Chondrocyte (in vitro differentiated cells): ENCODE measurements at places on chromosomes 13 and 19. TPM values are rescaled to one million over a fixed set of nuclear protein-coding genes. Genes with fewer than 3 reads are reported as not detected.

- H3K4me1 ChIP-seq = peaks cover 7% of the 10 kb centered on the region
- H3K27ac ChIP-seq = no peak overlapping the region
- H3K4me3 ChIP-seq = no peak overlapping the region
Observed at GRCh38 chr19:6215701-6216235, 64.0 kb downstream of the MLLT1 start.

GRCh38 chr19:6188811-6189210 is 53.3 kb downstream of the ACSBG2 start:
- H3K4me1 ChIP-seq = no peaks in the 10 kb centered on the region
- H3K4me3 ChIP-seq = no peak overlapping the region
- H3K36me3 ChIP-seq = peaks cover 6% of the 10 kb centered on the region
- H3K27ac ChIP-seq = no peak overlapping the region
- DNase-seq = no peak

DNA sequence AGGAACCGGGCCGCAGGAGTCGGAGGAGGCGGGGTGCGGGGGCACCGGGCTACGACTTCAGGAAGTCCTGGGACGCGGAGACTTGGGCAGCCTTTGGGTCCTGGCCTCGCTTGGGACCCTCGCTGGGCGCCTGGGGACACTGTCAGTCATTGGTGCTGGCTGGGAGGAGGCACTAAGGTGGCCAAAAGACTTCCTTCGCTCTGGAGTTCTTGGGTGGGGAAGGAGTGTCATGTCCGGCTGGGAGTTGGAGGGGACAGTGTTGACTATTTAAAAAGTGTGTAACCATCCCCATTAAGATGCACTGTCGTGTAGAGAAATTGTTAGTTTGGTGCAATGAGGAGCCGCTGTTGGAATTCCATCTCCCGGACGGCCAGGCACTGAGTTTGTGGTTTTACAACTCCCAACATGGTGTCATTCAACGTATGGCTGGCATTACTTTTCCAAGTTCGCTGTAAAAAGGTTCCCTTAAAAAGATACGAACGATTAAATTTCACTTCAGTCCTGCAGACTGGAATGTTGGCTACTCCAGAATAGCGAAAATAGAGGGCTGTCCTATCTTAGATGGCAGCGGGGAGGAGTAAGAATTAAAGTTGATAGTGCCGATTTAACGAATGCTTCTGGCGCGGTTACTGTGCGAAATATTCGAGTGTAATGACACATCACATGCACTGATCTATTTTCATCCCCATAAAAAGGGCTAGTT is 776 bp downstream of the DNAJC3 start:
- peaks cover 6% of the 10 kb centered on the region for H3K36me3 ChIP-seq
- peak overlapping the region; percentile 95 for H3K4me3 ChIP-seq
- peaks cover 57% of the 10 kb centered on the region for H3K4me1 ChIP-seq
- H3K27me3 ChIP-seq = no peaks in the 10 kb centered on the region
- DNase-seq = peak; percentile 94

GRCh38 chr19:55676889-55677505 is 2.0 kb downstream of the EPN1 start:
- no peaks in the 10 kb centered on the region for H3K27me3 ChIP-seq
- DNase-seq = no peak
- peaks cover 41% of the 10 kb centered on the region for H3K4me1 ChIP-seq
- H3K4me3 ChIP-seq = peak overlapping the region; percentile 98
- H3K36me3 ChIP-seq = peaks cover 14% of the 10 kb centered on the region
- H3K27ac ChIP-seq = peak overlapping the region; percentile 65

DNA sequence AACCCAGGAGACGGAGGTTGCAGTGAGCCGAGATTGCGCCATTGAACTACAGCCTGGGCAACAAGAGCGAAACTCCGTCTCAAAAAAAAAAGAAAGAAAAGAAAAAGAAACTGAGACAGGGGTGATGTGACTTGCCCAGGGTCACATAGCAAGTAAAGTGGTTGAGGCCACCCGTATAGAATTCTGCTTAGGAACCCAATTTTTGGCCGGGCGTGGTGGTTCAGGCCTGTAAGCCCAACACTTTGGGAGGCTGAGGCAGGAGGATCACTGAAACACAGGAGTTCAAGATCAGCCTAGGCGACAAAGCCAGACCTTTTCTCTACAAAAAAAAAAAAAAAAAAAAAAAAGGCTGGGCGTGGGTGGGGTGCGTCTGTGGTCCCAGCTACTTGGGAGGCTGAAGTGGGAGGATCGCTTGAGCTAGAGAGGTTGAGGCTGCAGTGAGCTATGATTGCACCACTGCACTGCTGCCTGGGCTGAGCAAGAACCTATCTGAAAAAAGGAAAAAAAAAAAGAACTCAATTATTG is 1.3 kb downstream of the SNRPA start:
- H3K27me3 ChIP-seq = no peaks in the 10 kb centered on the region
- peaks cover 53% of the 10 kb centered on the region for H3K4me1 ChIP-seq

DNA sequence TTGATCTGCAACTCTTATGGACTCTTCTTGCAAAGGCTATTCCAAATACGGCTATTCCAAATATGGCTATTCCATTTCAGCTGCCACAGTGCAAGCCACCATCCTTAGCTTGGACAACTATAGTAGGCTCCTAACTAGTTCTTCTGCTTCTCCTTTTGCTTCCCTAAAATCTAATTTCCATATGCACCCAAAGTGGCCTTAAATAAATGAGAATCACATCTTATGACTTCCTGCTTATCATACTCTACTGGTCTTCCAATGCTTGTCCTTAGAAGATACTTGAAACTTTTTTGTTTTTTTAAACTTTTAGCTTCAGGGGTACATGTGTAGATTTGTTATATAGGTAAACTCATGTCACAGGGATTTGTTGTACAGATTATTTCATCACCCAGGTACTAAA is 4.9 kb downstream of the UCHL3 start:
- no peak for DNase-seq
- no peak overlapping the region for H3K4me3 ChIP-seq
- peaks cover 21% of the 10 kb centered on the region for H3K4me1 ChIP-seq
- no peak overlapping the region for H3K27ac ChIP-seq
- peaks cover 12% of the 10 kb centered on the region for H3K36me3 ChIP-seq

DNA sequence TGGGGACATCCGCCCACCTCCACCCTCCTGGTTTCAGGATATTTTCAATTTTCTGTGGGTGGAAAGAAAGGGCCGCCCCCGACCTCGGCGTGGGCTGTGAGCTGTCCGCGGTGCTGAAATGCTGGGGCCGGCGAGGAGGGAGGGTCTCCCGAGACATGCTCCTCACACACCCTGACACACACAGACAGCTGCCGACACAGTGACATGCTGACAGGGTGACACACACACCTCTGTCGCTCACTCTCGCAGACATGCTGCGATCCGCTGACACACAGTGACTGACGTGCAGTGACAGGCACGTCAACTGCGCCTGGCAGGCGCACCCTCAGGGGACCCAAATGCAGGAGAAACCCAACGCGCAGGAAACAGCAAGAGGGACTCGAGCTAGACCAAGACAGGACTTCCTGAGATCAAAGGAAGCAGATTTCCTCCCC is 25.1 kb upstream of the MEIS3 start:
- H3K36me3 ChIP-seq = peaks cover 6% of the 10 kb centered on the region
- no peak for DNase-seq
- peaks cover 70% of the 10 kb centered on the region for H3K27me3 ChIP-seq
- peaks cover 16% of the 10 kb centered on the region for H3K4me1 ChIP-seq
- no peak overlapping the region for H3K4me3 ChIP-seq
- no peak overlapping the region for H3K27ac ChIP-seq

- no peak for DNase-seq
- H3K27me3 ChIP-seq = peaks cover 6% of the 10 kb centered on the region
- no peak overlapping the region for H3K4me3 ChIP-seq
- peaks cover 4% of the 10 kb centered on the region for H3K36me3 ChIP-seq
Observed at GRCh38 chr13:51015973-51016372, 95.1 kb downstream of the C13orf42 start.

GRCh38 chr19:46785054-46785979 is 3.1 kb downstream of the SLC1A5 start:
- DNase-seq = no peak
- H3K27me3 ChIP-seq = no peaks in the 10 kb centered on the region
- H3K4me3 ChIP-seq = peak overlapping the region; percentile 99
- peaks cover 38% of the 10 kb centered on the region for H3K4me1 ChIP-seq
- H3K36me3 ChIP-seq = peaks cover 32% of the 10 kb centered on the region

- no peak overlapping the region for H3K27ac ChIP-seq
- peaks cover 7% of the 10 kb centered on the region for H3K36me3 ChIP-seq
- DNase-seq = no peak
- peaks cover 35% of the 10 kb centered on the region for H3K4me1 ChIP-seq
- H3K4me3 ChIP-seq = no peak overlapping the region
Observed at GRCh38 chr19:873084-873483, 13.6 kb downstream of the CFD start.

- H3K27ac ChIP-seq = no peak overlapping the region
- no peak overlapping the region for H3K4me3 ChIP-seq
- H3K36me3 ChIP-seq = peaks cover 5% of the 10 kb centered on the region
Observed at GRCh38 chr13:41633776-41634175, 176.4 kb downstream of the RGCC start.

DNA sequence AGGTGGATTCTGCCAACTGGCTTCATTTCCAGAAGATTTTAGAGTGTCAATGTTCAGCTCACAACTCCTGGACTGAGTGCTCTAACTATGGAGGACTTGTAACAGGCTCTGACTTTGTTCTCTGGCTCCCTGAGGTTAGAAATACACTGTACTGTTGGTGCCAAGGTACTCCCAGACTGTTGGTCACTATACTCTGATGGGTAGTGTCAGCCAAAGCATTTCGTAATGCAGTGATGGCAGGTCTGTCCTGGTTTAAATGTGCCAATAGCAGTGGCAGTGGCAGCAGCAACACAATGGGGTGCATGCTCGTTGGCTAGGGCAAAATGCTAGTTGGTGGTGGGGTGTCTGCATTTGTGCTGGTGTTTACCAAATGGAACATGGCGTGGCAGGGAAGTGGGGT is 472.2 kb downstream of the TDRD3 start:
- no peaks in the 10 kb centered on the region for H3K36me3 ChIP-seq
- H3K27me3 ChIP-seq = no peaks in the 10 kb centered on the region
- no peak overlapping the region for H3K4me3 ChIP-seq
- H3K27ac ChIP-seq = no peak overlapping the region

DNA sequence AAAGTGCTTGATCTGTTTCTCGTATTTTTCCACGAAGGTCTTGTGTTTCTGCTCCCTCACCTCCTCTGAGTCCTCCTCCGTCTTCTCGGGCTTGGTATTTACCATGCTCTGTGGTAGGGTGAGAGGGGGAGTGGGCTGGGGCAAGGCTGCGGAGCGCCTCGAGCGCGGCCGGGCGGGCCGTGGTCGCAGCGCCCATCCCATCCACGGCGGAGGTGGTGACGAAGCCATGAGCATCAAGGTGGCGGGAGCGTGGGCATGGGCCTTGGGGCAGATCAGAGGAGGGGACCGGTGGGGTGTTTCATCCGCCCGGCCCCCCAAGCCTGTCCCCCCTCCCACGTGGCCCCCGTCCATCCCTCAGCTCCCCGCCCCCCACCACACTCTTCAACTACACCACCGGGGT is 7.9 kb downstream of the CDC37 start:
- H3K4me3 ChIP-seq = no peak overlapping the region
- H3K27ac ChIP-seq = no peak overlapping the region
- peaks cover 7% of the 10 kb centered on the region for H3K4me1 ChIP-seq

GRCh38 chr19:56113074-56113632 is 7.9 kb downstream of the ZNF787 start:
- no peaks in the 10 kb centered on the region for H3K27me3 ChIP-seq
- peak overlapping the region; percentile 65 for H3K27ac ChIP-seq
- H3K36me3 ChIP-seq = no peaks in the 10 kb centered on the region
- DNase-seq = no peak
- peaks cover 55% of the 10 kb centered on the region for H3K4me1 ChIP-seq

- H3K27ac ChIP-seq = no peak overlapping the region
- no peak for DNase-seq
- no peaks in the 10 kb centered on the region for H3K27me3 ChIP-seq
- H3K36me3 ChIP-seq = no peaks in the 10 kb centered on the region
- no peaks in the 10 kb centered on the region for H3K4me1 ChIP-seq
Observed at GRCh38 chr13:87821512-87821911, 150.3 kb downstream of the SLITRK5 start.

DNA sequence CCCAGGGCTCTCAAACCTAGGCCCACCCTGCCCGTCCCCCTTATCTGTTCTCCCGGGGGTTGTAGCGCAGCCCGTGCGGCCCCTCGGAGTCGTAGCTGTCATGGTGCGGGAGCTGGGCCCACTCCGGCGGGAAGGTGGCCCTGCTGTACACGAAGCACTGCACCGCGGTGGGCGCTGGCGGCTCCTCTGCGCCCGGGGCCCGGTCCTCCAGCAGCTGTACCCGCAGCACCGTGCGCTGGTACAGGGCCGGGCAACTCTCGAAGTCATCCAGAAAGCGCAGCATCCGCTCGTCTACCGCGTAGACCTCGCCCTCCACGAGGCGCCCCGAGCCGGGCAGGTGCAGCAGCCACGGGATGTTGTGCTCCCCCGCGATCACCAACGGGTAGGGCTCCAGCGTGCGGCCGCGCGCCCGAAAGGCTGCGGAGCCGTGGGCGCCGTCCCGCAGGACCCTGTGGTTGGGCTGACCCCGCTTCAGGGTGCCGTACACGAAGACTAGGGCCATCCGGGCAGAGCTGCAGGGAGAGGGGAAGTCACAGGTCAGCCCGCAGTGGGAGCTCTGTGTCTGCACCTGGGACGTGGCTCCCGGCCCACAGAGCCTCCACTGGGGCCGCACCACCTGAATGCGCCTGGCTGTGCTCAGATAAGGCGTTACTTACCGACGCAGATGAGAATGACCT is 56.4 kb downstream of the GGACT start:
- no peaks in the 10 kb centered on the region for H3K27me3 ChIP-seq
- H3K36me3 ChIP-seq = peaks cover 24% of the 10 kb centered on the region
- H3K4me1 ChIP-seq = no peaks in the 10 kb centered on the region
- H3K4me3 ChIP-seq = no peak overlapping the region

- H3K27me3 ChIP-seq = no peaks in the 10 kb centered on the region
- no peak overlapping the region for H3K4me3 ChIP-seq
- no peak overlapping the region for H3K27ac ChIP-seq
- H3K36me3 ChIP-seq = no peaks in the 10 kb centered on the region
Observed at GRCh38 chr13:110113284-110113764, 193.6 kb downstream of the COL4A1 start.

DNA sequence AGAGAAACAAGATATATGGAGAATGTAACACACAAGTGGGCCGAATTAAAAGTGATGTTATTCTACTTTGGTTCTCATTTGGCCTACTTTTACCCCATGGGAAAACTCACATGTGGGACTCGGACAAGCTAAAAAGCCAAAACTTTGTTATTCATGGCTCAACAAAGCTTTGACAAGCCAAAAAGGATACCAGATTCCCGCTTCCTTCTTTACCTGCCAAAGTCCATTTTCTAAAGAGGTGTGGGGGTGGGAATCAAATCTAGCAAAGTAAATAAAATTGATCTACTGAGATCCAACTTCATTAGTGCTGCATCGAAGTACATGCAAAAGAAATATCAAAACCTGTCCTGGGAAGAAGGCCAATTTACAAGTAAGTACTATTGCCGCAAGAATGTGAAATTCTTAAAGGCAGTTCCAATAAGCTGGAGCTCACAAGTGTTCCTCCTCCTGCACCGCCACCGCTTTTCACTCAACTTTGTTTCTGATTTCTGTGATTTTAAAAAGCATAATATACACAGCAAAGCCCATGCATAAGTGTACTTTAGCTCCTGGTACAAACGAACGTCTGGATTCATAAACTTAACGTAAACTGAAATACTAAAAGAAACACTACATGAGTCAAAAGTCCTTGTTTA is 1.1 kb downstream of the LNX2 start:
- peak overlapping the region; percentile 90 for H3K4me3 ChIP-seq
- H3K36me3 ChIP-seq = peaks cover 6% of the 10 kb centered on the region
- peak overlapping the region; percentile 92 for H3K27ac ChIP-seq
- DNase-seq = no peak
- no peaks in the 10 kb centered on the region for H3K27me3 ChIP-seq

C19orf38 gene
- total RNA-seq = 0.30 to 0.34 TPM in 2 of 3 replicates, not detected in the other

ARL11 gene
- not detected in 3 replicates for total RNA-seq

DNAJC15 gene
- total RNA-seq = 18.0 to 24.3 TPM (median 21.6 TPM) in 3 replicates

ZNF136 gene
- 6.9 to 9.5 TPM (median 7.1 TPM) in 3 replicates for total RNA-seq

PEG3 gene
- total RNA-seq = not detected in 3 replicates

FTL gene
- 1,722 to 4,533 TPM (median 1,892 TPM) in 3 replicates for total RNA-seq
